Left ventricle myocardium superior (tissue), 1 donor: ENCODE measurements at places on chromosomes 6 and 20.

GRCh38 chr6:26365633-26365995 is 616 bp downstream of the BTN3A2 start:
- DNase-seq: no peak

- DNase-seq: peak; percentile 74
Measured at GRCh38 chr6:16319813-16320532, 81.6 kb downstream of the GMPR start.

GRCh38 chr20:24118441-24119175 is 130.0 kb upstream of the GGTLC1 start:
- no peak for DNase-seq

DNA sequence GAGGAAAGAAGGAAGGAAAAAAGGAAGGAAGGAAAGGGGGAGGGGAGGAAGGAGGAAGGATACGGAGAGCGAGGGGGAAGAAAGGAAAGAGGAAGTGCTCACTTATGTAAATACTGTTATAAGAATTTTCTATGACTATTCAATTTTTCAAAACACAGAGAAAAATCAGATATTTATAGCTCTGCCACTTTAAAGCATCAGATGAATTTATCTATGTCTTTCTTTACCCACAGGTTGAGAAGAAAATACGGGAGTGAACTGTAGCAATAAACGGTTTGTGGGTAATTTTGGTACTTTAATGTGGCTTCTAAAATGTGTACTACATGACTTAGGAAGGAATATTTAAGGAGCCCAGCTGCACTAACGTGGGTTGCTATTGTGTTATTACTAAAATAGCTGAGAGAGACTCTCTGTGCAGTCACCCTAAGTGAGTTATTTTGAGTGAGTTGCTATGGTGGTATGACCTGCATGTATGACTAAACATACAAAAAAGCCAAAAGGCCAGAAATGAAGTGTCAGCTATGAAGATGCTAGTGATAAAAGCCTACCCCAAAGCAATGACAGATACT is 225.5 kb downstream of the SOD2 start:
- no peak for DNase-seq

- no peak for DNase-seq
Measured at GRCh38 chr6:31091680-31092079, 20.7 kb downstream of the C6orf15 start.

- DNase-seq: no peak
Measured at GRCh38 chr20:33647603-33648395, 14.3 kb upstream of the C20orf144 start.

DNA sequence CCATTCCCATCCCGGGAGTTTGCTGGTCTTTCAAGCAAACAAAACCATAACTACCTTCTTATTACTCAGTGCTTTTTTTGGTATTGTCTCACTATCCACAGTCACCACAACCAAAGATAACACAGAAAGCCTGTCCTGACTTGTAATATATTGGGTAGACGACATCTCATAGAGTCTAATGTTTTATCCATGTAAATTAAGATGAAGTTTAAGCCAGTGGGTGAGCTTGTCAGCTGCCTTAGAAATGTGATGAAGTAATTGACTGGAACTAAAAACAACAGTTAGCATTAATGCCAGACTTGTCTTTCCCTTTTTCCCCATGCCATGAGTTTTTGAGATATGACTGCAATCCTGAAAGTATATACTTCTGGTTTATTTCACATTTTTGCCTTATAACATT is 282.7 kb upstream of the PRDM1 start:
- DNase-seq: no peak

GRCh38 chr6:30893001-30893591 is 8.8 kb downstream of the DDR1 start:
- DNase-seq: no peak

GRCh38 chr20:23161244-23161891 is 75.2 kb upstream of the CD93 start:
- DNase-seq: no peak

GRCh38 chr20:45010399-45010828 is 44.1 kb downstream of the STK4 start:
- DNase-seq: no peak

DNA sequence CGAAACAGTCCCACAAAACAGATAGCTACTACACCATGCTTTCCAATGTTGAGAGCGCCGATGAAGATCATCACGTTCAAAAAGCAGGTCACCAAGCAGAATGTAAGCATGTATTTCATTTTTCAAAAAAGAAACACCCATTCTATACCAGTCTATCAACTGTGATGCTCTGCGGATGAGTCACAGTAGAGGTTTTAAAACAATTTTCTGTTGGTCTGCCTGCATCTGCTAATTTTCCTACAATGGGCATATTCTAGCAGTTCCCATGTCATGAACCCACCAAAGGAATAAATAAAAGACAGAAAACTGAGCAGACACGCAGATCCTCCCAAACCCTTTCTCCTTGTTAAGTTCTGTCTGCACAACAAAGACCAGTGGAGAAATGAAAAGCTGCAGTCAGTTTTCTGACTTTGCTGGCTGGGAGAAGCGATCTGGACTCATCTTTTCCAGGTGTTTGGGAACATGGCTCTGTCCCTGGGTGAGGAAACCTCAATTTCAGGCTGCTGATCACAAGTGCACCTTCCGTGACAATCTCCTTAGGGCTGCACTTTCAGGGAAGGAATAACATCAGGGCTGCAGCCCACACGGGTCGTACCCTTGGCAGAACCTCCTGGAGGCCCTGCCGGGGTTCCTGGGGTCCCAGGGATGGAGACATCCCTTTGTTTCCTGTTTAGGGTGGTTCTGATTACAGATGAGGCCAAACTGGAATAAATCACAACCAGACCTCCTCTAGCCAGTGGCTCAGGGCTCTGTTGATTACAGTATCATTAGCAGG is 200.1 kb downstream of the BMP7 start:
- no peak for DNase-seq

DNA sequence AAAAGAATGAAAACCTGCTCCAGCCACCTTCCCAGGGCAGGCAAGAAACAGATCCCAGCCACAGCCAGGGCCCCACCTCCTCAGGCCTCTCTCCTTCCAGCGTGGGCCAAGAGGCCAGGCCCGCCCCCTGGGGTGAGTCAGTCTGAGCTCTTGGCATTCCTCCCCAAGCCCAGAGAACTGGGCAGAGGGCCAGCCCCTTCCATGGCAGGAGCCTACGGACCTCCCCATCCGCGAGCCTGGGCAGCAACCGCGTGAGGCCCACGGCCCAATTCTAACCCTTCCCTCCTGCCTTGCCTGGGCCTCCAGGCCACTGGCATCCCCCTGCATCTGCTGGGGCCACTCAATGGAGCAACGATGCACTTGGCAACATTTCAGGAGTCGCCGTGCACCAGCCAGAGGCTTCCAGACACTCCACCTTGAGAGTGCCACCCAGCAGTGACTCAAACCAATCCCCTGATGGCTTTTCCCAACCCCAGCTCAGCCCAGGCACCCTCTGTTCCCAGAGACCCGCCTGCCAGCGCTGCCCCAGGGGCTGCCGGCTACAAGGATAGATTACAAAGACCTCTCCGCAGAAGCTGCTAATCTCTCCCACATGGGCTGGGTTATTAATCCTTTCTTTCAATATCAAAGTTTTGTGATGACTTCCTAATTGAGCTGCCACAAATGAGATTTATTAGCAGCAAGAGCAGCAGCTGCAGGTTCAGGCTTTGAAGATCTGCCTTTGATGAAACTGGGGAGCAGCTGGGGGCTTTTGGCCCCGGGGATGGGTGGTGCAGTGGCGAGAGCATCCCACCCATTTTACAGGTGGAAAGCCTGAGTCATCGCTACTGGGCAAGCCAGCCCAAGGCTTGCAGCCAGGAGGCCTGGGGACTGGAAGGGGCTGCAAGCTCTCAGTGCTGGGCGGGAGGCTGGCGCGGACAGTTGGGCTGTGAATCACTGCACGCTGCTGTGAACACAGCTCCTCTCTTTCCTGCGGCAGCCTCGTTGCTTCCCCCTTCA is 85.7 kb downstream of the NFATC2 start:
- peak; percentile 96 for DNase-seq

GRCh38 chr6:158284876-158285655 is 27.2 kb upstream of the TULP4 start:
- no peak for DNase-seq

DNA sequence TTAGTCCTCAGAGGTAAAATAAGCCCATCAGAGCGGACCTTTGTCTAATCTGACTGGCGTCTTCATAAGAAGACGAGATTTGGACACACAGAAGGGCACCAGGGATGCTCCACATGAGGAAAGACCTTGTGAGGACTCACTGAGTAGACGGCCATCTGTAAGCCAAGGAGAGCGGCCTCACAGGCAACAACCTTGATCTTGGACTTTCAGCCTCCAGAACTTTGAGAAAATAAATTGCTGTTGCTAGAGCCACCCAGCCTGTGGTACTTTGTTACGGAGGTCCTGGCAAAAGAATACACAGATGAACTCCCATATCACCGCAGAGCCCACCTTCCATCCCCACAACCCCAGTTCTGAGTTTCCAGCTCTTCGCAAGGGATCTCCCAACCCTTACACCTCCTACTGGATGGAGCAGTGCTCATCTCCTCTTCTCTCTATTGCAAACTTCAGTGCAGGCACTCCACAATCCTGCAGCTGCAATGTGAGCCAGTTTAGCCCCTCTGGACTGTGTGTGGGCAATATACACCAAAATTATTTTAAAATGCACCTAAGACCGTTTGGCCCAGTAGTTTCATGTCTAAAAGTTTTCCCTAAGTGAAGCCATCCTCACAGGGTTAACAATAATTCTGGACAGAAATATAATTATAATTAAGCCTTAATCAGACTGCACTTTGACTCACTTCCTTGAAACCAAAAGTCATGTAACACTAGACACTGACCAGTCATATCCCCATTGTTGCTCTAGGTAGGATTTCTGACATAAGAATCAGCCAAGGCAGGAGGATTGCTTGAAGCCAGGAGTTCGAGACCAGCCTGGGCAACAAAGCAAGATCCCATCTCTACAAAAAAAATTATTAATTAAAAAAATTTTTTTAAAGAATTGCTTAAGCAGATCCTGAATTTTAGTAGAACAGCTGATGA is 8.8 kb upstream of the TRIM31 start:
- no peak for DNase-seq

- no peak for DNase-seq
Measured at GRCh38 chr20:50995506-50995905, 27.4 kb downstream of the KCNG1 start.

DNA sequence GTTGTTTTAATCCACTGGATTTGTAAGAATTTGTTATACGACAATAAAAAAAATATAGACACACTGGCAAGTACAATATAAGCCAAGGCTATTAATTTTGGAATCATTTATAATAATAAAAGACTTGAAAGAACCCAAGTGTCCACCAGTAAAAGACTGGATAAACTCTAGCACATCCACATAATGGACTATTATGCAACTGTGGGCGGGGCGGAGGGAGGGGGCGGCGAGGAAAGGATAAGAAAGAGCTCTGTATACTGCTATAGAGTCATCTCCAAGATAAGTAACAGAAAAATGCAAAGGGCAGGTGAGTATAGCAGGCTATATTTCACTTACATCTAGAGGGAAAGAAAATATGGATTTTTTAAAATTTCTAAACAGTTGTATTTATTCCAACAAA is 123.3 kb downstream of the TBC1D32 start:
- DNase-seq: no peak

GRCh38 chr6:32796848-32797776 is 19.7 kb downstream of the HLA-DOB start:
- peak; percentile 85 for DNase-seq

GRCh38 chr20:39479196-39479810 is 517.2 kb downstream of the DHX35 start:
- DNase-seq: no peak

GRCh38 chr6:38846844-38847243 is 131.7 kb downstream of the DNAH8 start:
- no peak for DNase-seq

DNA sequence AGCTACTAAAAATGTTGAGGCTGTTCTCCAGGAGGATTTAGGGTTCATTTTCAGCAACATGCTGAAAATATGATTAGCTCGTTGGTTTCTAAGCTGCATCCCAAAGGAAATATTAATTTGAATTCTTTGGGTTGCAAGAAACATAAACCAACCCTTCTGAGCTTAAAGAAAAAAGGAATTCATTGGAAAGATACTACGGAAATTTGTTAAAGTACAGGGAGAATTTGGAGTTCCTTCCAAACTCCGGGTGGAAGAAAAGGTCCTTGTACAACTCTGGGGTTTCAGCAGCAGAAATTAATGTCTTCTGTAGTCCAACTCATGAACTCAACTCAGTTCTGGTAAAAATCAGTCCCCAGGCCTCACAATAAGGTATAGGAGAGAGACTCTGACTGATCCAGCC is 712.9 kb downstream of the UTRN start:
- DNase-seq: no peak

DNA sequence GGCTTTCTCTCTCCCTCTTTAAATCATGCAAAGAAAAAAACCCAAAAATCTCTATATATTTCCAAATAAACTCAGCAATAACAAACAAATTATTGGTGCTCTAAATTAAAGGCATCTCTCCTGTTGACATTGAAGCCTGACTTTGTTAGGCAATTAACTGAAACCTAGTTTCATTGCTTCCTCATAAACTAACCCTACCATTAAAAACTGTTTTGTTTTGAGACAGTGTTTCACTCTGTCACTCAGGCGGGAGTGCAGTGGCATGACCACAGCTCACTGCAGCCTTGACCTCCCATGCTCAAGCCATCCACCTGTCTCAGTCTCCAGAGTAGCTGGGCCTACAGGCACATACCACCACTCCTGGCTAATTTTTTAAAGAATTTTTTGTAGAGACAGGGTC is 34.9 kb downstream of the PIGU start:
- no peak for DNase-seq

DNA sequence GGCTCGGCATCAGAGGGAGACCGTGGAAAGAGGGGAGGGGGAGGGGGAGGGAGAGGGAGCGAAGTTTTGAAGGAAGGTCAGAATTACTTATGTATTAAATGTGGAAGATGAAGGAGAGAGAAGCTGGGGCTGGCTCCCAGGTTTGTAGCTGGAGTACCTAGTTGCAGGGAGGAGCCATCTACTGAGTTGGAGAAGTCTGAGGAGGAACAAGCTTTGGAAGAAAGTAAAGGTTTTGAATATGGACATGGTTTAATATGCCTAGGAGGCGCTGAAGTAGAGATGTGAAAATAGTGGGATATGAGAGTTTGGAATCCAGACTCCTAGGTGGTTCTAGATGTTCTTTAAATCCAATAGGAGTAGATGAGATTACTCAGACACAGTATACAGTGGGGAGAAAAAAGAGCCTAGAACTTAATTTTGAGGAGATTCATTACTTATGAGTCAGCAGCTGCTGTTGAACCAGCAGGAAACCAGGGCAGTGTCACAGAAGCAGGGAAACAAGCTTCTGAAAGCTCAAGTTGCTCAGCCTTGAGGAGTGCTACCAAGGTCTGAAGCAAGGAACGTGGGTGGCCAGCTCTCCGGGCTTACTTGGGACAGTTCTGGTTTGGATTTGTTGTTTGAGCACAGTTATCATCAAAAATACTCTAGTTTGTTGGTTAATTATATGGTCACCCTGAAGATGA is 149.3 kb downstream of the UTRN start:
- no peak for DNase-seq

- no peak for DNase-seq
Measured at GRCh38 chr6:105560611-105561066, 157.8 kb upstream of the PREP start.

- DNase-seq: peak; percentile 39
Measured at GRCh38 chr6:35363293-35363750, 21.0 kb downstream of the PPARD start.
